A549 (cell line): ENCODE measurements at places on chromosomes 7 and 10.

GRCh38 chr7:94391726-94392392 is 2.8 kb upstream of the COL1A2 start:
- DNase-seq, result no peak

GRCh38 chr7:33534833-33535232 is 370.5 kb upstream of the BMPER start:
- DNase-seq, result no peak

DNA sequence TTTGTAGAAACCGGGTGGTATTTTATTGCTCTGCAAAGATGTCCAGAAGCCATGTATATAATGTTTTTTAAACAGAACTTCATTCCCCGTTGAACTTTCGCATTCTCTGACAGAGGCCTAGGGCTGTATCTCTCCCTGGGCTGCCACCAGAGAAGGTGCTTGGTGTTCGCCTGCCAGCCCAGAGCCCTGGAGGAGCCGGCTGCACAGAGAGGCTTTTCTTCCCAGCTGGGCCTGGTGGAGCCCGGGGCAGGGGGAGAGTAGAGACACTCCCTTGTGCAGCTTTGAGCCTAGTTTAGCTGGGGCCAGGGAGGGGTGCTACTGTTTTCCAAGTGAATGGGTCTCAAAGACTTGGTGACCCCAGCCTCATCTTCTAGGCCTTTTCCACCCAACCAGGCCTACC is 13.6 kb upstream of the TRIM8 start:
- DNase-seq, result no peak

GRCh38 chr10:3090914-3091787 is 23.8 kb downstream of the PFKP start:
- peak; percentile 84 for DNase-seq

DNA sequence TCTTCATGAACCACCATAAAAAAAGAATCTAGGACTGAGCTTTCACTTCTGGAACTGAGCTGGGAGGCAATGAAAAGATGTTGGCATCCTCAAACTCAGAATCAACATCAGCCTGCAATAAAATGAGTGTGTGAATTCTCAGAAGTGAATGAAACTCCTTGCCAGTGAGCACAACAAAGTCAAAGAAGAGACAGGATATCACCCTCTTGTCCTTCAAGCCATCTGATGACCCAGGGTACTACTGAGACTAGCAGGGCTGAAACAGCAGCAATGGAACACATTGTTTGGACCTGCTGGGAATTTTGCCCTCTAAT is 13.0 kb downstream of the SLC25A13 start:
- no peak for DNase-seq

GRCh38 chr10:119931871-119932270 is 39.3 kb downstream of the SEC23IP start:
- no peak for DNase-seq

- DNase-seq, result no peak
Observed at GRCh38 chr7:86925221-86925620, 134.2 kb downstream of the ELAPOR2 start.

DNA sequence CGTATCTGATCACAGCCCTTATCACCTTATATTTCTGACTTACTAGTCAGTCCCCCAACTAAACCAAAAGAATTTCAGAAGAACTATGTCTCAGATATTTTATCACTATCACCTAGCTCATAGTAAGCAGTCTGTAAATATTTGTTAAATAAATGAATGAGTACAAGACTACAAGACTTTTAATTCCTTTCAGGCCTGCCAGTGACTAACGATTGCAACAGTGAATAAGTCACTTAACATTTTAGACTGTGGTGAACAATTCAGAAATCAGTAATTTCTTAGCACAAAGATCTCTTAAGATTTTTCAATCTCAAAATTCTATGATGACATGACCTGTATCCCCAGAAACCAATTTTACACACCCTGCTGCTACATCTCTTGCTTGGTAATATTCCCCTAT is 162.2 kb downstream of the IMMP2L start:
- no peak for DNase-seq

DNA sequence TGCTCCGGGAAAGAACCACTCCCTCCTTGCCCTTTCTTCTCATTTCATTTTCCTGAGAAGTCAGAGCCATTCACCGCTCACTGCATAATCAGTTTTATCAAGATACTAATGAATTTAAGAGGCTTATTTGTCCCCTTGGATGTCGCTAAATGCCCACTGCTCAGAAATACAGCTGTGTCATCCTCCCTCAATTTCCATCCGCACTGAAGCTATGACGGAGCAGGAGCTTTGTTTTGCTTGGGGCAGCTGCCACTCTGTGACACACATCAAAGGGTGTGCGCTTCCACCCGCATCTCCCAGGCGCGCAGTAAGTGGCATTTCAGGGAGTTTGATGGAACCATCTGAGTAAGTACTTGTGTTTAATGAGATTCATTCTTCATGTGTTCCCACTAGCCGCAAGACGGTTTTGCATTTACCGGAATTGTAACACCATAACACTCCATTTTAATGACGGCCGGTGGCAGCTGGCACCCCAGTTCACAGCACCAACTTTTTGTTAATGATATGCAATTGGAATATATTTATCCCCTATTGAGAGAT is 103.8 kb upstream of the PARD3 start:
- no peak for DNase-seq

GRCh38 chr7:75818472-75818871 is 4.9 kb upstream of the CCL24 start:
- no peak for DNase-seq

GRCh38 chr7:131500357-131500756 is 56.1 kb downstream of the PODXL start:
- DNase-seq, result no peak

DNA sequence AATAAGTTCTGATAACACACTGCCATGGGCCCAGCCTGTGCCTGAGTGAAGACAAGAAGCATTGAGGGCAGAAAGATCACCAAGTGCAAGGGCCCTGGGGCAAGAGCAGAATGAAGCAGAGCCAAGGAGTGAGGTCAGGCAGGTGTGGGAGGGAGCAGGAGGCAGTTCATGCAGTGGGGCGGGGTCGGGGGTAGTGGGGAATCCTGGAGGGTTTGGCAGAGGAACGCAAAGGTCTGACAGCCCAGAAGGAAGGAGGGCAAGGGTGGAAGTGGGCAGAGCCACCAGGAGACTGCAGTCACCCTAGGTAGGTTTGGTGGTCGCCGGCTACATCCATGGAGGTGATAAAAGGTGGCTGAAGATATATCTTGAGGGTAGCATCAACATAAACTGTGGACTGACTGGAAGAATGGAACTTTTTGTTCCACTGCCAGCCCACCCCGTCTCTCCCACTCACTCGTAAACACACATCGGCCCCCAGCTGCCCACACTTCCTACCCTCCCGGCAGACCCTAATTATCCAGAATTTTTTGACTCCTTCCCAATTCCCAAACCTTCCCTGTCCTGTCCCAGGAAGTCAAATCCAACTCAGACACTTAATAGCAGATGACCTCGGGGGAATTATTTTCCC is 172.4 kb downstream of the ARHGAP12 start:
- no peak for DNase-seq

- DNase-seq, result no peak
Observed at GRCh38 chr7:26191233-26191973, 9.1 kb downstream of the HNRNPA2B1 start.

GRCh38 chr7:40570223-40570622 is 435.4 kb downstream of the SUGCT start:
- DNase-seq, result no peak

DNA sequence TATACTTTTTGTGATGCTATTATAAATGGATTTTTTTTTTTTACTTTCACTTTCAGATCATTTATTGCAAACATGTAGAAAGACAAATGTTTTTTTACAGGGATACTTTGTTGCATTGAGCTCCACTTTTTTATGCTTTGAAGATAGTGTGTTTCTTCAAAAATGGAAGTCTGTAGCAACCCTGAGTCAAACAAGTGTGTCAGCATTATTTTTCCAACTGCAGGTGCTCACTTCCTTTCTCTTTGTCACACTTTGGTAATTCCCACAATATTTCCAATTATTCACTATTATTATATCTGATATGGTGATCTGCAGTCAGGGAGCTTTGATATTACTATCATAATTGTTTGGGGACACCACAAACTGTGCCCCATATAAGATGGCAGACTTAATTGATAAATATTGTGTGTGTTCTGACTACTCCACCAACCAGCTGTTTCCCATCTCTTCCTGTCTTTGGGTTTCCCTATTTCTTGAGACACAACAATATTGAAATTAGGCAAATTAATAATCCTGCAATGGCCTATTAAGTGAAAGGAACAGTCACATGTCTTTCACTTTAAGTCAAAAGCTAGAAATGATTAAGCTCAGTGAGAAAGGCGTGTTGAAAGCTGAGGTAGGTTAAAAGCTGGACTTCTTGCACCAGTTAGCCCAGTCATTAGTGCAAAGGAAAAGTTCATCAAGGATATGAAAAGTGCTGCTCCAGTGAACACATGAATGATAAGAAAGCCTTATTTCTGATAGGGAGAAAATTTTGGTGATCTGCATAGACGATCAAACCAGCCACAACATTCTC is 231.3 kb upstream of the SH2B2 start:
- DNase-seq, result no peak

DNA sequence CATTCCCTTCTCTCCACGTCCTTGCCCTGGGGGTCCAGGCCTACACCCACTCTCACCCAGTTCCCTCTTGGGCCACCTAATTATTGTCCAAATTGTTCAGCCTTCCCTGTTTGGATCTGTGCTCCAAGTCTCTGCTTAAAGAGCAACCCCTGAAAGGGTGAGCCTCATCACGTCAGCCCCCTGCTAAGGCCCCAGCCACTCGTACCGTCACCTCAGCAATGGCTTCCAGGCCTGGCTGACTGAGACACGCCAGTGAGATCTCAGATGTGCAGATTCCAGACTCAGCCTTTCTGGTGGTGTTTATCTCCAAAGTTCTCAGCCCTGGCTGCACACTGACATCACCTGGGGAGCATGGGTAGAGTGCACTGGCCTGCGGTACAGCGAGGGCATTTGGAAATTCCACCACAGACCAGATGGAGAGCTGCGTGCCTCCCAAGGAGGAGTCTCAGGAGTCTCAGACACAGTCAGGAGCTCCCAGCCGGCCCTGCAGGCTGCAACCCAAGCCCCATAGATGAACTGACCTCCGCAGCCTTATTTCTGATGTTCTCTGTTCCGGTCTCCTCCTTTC is 87.5 kb downstream of the PRKAG2 start:
- no peak for DNase-seq

DNA sequence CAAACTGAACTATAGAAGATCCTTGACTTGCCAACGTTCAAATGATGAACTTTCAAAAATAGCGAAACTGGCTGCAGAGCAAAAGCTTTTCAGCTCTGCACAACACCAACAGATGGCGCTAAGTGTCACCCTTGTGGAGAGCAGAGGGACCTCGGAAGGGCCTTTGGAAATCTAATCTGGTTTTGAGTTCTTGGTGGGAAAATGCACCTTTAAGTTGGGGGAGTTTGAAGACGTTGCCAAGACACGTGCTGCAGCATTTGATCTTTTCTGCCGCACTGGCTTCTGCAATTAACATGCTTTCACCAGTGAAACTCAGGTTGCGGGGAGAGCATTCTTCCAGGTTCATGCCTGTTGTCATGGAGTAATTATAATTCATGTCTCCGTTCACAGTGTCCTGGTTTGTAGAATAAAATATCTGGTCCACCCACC is 26.3 kb upstream of the WDR11 start:
- DNase-seq, result peak; percentile 20
